Retina (tissue), 1 donor: ENCODE measurements at places on chromosomes 1 and 21.

DNA sequence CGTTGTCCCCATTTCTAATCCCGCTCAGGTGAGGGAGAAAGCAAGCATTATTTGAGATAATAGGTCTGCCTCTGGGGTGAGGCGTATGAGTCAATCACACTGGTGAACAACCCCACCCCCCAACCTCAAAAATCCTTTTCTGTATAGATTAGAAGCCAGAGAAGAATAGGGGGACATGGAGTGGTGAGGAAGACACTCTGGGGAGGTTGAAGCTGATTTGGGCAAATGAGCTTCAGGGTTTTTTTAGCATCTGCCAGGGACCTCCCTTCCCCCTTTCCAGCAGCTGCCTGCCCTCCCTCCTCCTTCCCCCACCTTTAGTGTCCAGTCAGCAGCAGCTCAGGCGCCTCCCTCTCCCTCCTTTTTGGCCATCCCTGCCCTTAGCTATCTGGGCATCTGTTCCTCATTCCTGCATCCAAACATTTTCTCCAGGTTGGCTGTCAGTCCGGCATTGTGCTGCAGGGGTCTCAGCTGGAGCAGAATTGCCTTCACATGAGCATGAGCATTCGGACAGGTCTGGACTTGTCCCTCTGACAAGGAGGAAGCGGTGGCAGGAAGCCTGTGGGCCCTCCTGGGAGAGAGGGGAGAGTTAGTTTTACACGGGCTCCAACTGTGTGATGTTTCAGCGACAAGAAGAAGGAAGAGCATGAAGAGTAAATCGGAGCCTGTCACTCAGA lies 30.8 kb upstream of the PTGFRN start:
- peak; percentile 64 for DNase-seq

DNA sequence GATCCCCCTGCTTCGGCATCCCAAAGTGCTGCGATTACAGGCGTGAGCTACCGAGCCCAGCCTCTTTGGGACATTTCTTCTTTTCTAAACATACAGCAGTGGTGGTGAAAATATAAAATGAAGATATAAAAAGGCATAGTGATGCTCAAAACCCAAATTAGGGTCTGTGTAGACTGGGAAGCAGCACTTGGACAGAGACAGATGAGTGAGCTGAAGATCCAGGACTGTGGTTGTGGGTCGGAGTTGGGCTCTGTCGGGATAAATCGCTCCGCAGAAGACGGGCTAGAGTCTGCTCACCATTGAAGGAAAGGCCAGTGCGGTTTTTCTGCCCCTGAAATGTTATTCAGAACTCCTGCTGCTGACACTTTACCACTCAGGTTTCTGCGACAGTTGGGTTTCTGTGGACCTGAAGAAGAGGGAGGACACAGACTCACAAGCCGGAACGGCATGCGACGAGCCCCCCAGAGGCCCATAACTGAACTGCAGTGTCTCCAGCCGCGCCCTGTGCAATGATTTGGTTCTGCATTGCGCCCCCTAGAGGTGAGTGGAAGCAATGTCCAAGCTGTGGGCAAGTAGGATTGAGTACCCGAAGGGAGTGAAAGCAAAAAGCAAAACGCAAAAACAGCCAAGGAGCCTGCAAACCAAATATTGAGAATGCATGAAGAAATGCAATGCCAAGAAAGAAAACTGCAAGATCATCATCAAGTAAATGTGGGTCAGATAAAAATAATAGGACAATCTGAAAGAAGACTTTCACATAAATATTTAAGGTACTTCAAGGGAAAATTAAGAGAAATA lies 66.6 kb downstream of the GABPA start:
- DNase-seq, result peak; percentile 67

DNA sequence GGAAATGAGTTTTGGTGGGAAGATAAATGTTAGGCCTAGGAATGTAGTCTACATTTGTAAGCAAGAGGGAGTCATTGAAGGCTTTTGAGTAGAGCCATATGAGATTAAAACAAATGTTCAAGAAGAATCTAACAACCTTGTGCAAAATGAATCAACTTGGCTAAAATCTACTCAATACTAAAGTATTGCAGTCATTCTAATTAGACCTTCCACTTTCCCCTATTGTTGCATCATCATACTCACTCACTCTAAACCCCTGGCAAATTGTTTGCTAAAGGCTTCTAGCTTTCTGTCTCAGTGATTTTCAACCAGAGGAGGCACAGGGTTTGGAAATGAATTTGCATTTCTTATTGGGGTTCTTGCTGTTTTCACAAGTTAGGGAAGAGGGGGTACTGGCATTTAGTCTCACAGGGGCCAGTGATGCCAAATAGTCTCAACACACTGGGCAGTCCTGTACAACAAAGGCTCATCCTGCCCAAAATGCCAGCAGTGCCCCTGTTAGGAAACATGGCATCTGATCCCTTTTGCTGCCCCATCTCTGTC lies 85.3 kb downstream of the SEC16B start:
- no peak for DNase-seq

GRCh38 chr1:40024671-40025070 lies 15.9 kb upstream of the CAP1 start:
- no peak for DNase-seq

DNA sequence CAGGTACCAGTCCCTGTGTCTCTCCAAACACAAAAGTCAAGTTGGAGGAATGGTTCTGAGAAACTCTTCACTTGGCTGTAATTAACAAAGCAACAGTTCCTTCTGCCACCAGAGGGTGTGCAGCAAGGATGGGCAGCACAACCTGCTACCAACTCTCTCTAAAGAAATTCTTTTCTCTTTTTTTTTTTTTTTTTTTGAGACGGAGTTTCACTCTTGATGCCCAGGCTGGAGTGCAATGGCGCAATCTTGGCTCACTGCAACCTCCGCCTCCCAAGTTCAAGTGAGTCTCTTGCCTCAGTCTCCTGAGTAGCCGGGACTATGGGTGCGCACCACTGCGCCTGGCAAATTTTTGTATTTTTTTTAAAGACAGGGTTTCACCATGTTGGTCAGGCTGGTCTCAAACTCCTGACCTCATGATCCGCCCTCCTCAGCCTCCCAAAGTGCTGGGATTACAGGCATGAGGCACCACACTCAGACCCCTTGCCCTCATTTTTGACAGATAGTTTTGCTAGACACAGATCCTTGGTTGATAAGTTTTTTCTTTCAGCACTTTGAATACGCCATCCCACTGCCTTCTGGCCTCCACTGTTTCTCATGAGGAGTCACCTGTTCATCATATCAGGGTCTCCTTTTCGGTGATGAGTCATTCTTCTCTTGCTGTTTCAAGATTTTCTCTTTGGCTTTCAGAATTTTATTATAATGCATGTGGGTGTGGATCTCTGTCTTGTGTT lies 12.1 kb upstream of the DEGS1 start:
- no peak for DNase-seq

- DNase-seq, result no peak
These were observed 285.6 kb upstream of the FMN2 start for GRCh38 chr1:239805851-239806772.

GRCh38 chr1:197787623-197788536 lies 12.6 kb upstream of the DENND1B start:
- DNase-seq, result no peak

GRCh38 chr1:93605812-93606512 lies 75.7 kb downstream of the BCAR3 start:
- no peak for DNase-seq

GRCh38 chr1:207850621-207851407 lies 60.1 kb downstream of the CD34 start:
- DNase-seq, result no peak

- no peak for DNase-seq
These were observed 114.2 kb downstream of the SLC16A1 start for GRCh38 chr1:112841825-112842224.

- no peak for DNase-seq
These were observed 6.1 kb downstream of the DFFB start for GRCh38 chr1:3863231-3863935.

DNA sequence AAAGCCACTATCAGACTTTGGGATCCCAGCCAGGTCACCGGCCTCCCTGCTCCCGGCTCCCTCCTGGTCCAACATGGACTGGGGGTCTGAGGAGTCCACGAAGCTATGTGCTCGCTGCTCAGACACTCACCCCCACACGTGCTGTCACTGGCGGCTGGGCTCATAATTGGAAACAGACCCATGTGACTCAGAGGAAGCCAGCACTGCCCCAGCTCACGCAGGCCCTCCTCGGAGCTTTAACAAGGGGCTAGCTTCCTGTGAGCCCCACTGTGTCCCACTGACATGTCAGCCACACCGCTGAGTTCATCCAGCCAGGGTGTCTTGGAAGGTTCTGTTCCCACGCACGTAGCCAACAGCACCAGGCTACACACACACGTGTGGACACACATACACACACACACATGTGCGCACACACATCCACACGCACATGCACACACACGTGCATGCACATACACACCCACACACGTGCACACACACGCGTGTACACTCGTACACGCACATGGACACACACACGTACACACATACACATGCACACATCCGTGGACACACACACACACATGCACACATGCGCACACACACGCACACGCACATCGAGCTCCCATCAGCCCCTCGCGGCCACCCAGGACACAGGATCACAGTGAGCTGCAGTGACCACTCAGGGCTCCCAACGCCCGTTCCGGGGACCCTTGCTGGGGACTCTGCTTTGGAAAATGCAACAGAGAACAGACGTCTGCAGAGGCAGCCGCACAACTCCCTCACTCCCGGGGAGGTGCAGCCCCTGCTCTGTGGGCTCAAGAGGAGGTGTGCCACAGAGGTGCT lies 18.4 kb upstream of the COL6A2 start:
- DNase-seq, result no peak

DNA sequence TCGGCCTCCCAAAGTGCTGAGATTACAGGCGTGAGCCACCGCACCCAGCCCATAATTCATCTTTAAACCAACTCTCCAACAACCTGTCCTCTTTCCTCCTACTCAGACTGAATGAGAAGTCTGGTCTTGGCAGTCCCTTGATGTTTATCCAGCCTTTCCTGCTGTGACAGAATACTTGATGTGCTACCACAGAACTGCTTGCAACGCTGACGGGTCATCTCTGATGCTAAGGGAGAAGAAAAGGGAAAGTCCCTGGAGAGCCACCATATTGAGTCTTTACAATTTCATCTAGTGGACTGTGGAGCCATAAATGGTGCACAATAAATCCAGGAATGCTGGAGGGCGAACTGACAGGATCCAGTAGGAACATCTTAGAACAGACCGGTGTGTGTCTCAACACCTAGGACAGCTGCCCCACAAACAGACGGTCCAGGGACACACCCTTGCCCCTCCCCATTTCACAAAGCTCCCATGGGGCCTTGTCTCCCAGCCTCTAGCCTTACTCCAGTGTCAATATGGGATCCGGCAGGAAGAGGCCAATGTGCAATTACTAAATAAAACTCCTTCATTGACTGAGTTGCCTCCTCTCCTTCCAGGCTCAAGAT lies 30.7 kb downstream of the JAK1 start:
- DNase-seq, result no peak

GRCh38 chr1:220339581-220339980 lies 67.3 kb upstream of the RAB3GAP2 start:
- DNase-seq, result no peak

DNA sequence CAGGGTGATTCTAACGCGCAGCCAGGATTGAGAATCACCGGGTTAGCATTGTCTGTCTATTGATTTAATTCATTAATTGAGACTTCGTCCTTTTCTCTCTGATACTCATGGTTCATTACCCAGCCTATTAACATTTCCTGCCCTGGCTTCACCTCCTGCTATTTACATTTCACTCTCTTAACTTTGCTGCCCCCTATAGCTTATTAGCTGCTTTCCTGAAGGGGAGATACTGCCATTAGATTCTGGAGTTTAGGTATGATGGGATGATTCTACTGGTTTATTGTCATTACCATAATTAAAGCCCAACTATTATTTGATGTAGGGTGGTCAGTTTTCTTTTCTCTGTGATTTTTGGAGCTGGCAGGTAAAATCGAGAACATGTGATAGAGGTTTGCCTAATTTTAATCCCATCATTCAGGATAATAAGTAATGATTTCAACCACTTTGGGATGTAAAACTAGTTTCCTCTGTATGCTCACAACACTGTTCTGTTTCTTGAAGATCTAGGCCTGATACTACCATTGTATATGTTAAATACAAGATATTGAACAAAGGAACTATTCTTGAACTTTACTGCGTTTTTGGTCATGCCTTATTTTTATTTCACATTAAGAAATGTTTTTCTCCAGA lies 6.4 kb downstream of the PPP2R5A start:
- no peak for DNase-seq

GRCh38 chr1:173429471-173430402 lies 47.4 kb upstream of the PRDX6 start:
- DNase-seq, result peak; percentile 62

DNA sequence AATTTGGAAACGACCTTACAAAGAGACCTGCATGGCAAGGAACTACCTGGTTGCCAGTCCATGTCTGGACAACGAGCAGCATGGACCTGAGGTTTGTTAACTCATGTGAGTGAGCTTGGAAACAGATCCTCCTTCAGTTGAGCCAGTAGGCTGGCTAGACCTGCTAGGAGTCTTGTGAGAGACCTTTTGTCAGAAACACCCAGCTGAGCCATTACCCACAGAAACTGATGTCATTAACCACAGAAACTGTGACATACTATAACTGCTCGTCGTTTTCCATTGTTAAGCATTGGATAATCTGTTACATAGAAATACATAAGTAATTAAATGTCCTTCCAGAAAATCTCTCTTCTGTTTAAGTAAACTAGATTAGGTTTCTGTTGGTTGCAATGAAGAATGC lies 211.1 kb upstream of the C21orf91 start:
- DNase-seq, result no peak

DNA sequence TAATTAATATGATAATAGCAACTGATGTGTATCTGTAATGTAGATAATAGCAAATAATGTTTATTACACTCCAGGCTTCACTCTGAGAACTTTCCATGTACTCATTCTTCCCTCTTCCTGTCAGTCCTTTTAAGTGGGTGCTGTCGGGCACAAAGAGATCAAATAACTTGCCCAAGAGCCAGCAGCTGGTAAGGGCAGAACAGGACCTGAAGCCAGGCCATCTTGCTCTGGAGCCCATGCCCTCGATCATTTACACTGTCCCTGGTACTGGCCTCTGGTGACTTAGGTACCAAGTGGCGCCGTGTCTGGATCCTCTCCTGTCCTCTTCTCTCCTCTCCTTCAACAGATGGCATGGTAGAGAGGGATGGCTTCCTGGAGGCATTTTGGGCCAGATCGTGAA lies 97.2 kb downstream of the VPS13D start:
- no peak for DNase-seq

DNA sequence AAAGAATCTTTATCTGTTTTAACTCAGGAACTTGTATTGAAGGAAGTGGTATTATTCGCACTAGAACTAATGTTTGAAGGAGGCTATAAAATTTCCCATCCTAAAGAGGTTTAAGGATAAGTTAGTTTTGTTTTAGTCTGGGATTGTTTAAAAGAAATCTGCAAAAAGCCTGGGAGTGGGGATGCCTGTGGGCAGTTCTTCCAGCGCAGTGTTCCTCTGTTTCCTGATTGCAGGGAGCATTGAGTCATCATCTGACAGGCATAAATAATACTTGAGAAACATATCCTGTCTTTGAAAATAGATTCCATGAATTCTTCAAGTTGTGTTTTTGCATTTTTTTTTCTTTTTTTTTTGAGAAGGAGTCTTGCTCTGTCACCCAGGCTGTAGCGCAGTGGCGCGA lies 350.8 kb upstream of the PTBP2 start:
- DNase-seq, result no peak
